ENCODE measurements at places on chromosomes 6 and 20.

- peak; percentile 54 for DNase-seq
Measured at GRCh38 chr6:109456710-109457561, 1.4 kb upstream of the MICAL1 start.

DNA sequence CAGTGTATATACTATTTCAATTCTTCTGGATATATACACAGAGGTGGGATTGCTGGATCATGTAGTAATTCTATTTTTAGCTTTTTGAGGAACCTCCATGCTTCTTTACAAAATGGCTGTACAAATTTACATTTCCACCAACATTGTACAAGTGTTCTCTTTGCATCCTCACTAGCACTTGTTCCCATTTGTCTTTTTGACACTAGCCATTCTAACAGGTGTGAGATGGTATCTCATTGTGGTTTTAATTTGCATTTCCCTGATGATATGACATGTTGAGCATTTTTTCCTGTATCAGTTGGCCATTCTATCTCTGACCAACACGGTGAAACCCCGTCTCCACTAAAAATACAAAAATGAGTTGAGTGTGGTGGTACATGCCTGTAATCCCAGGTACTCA, 68.1 kb upstream of the PMEPA1 start:
- DNase-seq, result no peak

DNA sequence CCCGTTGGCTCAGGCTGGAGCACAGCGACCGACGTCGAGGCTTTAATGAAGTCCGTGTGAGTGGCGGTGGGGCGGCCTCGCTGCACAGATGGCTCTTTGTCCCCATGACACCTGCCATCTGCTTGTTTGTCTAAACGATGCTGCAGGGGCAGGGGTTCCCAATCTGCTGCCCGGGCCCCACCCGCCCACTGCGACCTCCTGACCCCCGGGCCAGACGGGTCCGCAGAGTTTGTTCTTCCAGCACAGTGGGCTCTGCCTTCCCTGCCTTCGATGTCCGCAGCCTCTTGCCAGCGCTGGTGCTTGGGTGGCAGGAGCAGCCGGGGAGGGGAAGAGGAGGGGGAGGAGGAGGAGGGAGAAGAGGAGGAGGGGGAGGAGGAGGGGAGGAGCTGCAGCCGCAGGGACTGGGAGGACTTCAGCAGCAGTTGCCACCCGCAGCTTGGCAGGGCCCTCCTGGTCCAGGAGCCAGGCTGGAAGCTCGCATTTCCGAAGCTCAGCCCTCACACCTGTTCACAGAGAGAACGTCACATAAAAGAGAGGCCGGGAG, 210.0 kb downstream of the DLL1 start:
- DNase-seq, result peak; percentile 16

DNA sequence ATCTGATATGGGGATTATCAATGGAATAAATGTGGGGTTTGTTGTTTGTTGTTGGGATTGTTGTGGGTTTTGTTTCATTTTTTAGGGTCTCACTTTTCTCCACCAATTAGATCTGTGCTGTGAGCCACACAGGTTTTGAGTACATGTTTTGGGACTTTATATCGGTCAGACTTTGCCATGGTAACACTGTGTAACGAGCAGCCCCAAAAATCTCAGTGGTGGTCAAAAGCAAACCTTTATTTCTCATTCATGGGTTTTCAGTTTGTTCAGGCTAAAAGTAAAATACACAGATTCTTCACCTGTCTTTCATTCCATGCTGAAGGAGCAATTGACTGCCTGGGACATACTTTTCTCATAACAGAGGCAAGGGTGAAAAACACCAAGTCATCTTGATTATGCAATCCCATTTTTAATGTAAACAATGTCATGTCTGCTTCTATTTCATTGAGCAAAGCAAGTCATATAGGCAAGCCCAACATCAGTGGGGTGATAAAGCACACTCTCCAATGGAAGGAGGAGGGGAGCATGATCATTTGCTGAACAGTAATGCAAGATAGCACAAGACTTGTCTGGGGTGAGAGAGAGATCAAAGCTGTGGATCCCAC, 101.1 kb upstream of the PLCB4 start:
- DNase-seq, result no peak

DNA sequence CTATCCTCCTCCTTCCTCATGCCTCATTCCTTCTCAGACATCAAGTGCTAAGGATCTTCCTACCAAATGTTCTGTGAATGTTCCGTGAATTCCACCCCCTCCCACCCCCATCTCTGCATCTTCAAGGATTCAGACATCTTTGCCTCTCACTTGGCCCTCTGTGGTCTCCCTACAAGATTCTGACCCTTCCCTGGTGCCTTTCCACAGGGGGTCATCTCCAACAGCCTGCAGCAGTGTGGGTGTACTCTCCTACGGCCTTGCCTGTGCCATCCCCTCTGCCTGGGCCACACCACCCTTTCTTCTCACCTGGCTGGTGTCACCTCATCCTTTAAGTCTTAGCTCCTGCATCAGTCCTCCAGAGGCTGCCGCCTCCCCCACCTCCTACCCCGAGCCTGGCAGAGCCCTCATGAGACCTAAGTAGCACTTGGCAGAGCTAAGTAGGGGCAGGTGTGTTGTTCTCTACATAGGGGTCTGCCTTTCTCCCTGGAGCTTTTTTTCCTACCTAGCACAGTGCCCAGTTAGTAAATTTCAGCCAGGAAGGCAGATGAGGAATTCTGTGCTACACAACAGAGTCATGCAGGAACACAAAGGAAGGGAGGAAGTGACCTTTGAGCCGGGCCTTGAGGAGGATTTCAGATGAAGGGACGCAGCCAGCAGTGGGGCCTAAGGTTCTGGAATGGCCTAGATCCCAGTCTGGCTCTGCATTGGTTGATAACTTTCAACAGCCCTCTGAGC, 43.1 kb downstream of the TM9SF4 start:
- no peak for DNase-seq

GRCh38 chr6:152298055-152298647, 339.0 kb downstream of the SYNE1 start:
- DNase-seq, result no peak

GRCh38 chr6:96391776-96392360, 129.7 kb upstream of the UFL1 start:
- no peak for DNase-seq

DNA sequence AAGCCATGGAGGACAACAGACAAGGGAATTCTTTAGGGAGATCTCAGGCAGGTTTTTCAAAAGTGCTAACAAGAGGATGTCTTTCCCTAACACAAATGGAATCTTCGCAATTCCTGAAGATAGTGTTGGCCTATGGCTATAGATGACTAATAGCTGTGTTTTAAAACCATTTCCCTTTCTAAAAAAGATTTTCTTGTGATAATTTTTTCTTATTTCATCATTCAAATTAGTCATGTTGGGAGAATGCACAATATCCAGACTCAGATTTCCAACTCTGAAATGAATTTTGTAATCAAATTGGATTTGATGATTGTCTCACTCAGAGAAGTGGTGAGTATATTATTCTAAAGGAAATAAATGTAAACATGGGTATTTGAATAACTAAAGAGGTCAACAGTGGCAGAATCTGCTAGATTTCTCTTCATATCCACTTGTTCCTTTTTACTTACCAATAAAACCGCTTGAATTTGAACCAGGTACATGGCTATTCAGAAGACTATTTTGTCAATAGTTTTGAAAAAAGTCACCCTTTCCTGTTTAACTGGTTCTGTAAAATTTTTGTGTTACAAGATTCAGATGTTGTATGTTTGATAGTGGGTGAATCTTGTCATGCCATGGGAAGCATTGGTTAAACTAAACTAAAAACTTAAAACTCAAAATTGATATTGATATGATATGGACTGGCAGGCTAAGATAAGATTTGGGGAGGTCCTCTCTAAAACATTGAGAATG, 1223.7 kb upstream of the EYS start:
- no peak for DNase-seq

GRCh38 chr6:156978948-156979347, 201.8 kb downstream of the ARID1B start:
- DNase-seq, result no peak

DNA sequence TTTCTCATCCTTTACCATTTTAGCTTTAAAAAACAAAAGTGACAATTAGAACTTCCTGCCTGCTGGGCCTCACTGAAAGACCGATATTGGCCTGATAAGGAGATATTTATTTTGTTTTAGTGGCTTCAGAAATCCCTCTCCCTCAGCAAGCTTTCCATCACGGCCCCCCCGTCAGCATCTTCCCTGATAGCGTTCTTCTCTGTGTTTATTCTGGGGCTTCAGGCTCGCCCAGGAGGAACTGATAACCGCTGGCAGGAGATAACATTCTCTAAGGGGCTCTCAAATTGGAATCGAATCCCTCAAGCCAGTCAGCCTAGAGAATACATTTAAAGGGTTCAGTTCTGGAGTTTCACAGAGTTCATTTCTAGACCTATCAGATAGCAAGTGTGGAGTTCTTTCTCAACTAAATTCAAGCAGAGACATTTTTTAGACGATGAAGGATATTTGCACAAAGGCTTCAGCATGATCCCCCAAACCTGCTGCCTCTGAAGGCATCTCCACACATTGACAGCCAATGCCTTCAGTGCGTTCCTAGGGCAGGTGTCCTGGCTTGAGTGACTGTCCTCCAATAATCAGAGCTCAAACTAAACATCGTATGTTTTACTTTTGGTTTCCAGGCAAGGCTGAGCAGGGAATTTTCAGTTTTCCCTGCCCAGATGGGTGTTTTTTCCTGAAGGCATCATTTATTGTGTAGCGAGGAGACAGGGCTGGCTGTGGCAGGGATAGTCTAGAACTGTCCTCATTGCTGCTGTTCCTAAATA, 17.0 kb downstream of the PRDM1 start:
- DNase-seq, result no peak

- DNase-seq, result no peak
Measured at GRCh38 chr6:26556263-26557070, 18.3 kb downstream of the HMGN4 start.

Measured in cerebellar nuclear complex (tissue), 1 donor.